ENCODE measurements at places on chromosomes 16 and 17. TPM values are rescaled to one million over a fixed set of nuclear protein-coding genes. Genes with fewer than 3 reads are reported as not detected.

DNA sequence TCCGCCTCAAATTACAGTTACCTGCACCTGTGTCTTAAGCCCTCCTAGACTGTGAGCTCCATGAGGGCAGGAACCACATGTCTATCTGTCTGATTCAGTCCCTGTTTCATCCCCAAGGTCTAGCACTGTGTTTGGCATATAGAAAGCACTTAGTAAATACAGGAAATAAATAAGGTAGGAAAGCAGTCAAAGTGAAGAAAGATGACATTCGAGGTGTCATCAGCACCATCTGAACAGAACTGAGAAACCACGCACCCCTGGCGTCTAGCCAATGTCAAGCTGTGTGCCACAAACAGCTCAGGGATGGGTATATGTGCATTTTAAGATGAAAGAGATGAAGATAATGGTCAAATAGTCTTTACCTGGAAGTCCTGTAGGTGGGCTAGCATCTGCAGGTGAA lies 79.6 kb upstream of the ATP2A3 start:
- no peak for DNase-seq

DNA sequence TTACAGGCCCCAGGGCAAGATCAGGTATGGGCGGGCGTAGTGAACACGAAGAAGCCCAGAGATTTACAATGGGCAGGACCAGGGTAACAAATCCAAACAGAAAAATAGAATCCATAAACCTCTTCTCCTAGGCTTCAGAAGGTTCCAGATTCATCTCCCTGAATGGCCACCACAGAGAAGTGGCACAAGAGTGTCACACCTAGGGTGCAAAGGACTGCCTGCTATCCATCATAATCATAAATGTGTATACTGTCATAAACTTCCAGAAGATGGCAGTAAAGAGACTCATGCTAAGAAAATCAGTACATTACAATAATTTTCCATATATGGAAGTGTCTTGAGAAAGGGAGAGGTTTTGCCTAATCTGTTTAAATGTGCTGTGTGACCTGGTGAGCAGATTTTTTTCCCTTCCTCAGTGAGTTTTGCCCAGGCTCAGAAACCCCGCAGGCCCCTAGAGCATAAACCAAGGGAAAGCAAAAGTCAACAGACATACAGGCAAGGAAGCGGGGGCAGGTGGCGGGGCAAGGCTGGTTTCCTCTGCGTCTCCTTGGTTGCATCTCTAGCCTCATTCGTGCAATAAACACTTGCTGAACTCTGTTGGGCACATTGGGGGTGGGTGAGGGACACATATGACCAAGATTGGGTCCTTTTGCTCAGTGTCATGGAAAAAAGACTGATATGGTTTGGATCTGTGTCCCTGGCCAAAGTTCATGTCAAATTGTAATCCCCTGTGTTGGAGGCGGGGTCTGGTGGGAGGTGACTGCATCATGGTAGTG lies 92.0 kb upstream of the CDH5 start:
- peak; percentile 58 for DNase-seq

The GHDC gene
- 24.7 TPM for total RNA-seq

The SEPTIN1 gene
- total RNA-seq: not detected

DNA sequence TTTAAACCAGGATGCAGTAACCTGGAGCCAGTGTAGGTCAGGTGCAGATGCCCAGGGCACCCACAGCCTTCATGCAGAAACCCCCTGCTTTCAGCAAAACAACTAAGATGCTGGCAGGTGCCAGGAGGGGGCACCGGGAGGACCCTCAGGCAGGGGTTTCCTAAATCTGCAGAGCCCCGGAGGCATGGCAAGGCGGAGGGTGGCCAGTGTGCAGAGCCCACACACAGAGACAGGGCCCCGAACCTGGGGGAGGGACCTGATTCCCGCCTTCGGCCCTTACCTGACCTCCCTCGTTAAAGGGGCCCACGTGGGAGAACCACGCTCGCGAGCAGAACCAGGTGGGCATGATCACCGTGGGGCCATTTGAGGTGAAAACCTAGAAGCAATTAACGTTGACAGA lies 114.0 kb upstream of the METRNL start:
- no peak for DNase-seq

GRCh38 chr16:24834459-24835335 lies 11.1 kb upstream of the SLC5A11 start:
- peak; percentile 63 for DNase-seq

DNA sequence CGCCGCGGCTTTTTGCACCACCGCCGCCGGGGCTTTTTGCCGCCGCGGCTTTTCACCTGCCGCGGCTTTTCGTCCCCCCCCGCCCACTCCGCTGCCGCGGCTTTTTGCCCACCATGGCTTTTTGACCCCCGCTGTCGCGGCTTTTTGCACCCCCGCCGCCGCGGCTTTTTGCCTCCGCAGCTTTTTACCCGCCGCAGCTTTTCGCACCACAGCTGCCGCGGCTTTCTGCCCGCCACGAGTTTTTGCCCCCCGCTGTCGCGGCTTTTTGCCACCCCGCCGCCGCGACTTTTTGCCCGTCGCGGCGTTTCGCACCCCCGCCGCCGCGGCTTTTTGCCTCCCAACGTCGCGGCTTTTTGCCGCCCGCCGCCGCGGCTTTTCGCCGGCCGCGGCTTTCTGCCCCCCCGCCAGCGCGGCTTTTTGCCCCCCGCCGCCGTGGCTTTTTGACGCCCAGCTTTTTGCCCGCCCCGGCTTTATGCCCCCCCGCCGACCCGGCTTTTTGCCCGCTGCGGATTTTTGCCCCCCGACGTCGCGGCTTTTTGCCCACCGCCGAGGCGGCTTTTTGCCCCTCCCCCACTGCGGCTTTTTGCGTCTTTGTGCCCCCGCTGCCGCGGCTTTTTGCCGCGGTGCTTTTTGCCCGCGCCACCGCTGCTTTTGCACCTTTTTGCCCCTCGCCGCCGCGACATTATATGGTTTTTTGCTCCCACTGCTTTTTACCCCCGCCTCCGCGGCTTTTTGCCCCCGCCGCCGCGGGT lies 1343.6 kb downstream of the TP53TG3F start:
- no peak for DNase-seq

The KRT33B gene
- total RNA-seq: not detected

DNA sequence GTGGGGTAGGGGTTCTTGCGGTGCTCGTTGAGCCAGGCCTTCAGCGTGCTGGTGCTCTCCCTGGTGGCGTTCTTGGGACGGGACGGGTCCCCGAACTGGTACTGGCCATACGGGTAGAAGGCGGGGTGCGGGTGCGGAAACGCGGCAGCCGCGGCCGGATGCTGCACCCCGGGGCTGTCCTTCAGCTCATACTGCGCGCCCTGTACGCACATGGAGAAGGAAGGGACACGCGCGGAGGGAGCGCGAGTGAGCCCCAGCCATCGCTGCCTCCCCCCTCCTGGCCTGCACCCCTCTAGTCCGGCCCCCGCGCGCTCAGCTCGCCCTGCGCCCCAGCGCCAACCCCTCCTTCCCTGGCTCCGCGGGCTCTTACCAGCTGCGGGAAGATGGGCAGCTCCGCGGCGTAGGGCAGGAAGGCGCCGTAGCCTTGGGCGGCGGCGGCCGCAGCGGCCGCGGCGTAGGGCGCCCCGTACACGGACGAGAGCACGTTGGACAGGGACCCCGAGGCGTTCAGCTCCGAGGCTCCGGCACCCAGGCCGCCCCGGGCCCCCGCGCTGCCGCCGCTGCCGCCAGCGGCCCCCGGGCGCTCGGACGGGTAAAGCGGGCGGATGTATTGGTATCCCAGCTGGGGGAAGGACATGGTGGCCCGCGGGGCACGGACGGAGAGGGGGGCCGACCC lies 1.0 kb downstream of the IRX3 start:
- no peak for DNase-seq

DNA sequence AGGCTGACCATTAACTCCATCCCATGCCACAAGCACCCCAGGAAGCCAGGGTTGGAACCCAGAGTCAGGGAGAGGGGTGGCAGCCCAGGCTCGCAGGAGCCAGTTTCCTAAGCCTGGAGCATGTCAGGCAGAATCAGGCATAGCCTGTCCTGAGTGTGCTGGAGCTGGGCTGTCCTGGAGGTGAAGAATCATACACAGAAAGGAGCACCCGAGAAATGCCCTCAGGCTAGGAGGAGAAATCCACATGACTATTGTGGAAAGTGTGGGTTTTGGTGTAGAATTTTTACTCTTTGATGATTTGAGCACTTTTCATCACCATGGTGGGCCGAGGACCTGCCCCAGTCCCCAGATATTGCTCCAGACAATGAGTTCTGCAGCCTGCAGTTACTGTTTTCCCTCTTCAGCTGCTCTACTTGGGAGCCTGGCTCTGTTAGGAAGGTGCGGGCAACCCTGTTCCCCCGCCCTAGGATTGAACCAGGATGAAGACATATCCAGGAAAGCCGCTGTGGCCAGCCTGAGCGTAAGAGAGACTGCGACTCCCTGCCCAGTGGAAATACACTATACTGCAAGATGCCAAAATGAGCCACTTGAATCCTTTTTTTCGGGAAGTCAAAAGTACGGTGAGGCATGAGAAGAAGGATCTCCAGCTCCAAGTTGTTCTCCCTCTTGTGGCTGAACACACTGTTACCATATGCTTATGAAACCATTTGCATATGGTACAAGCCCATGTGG lies 29.0 kb upstream of the HEATR6 start:
- DNase-seq: peak; percentile 78

The PRAC2 gene
- 0.71 TPM for total RNA-seq

DNA sequence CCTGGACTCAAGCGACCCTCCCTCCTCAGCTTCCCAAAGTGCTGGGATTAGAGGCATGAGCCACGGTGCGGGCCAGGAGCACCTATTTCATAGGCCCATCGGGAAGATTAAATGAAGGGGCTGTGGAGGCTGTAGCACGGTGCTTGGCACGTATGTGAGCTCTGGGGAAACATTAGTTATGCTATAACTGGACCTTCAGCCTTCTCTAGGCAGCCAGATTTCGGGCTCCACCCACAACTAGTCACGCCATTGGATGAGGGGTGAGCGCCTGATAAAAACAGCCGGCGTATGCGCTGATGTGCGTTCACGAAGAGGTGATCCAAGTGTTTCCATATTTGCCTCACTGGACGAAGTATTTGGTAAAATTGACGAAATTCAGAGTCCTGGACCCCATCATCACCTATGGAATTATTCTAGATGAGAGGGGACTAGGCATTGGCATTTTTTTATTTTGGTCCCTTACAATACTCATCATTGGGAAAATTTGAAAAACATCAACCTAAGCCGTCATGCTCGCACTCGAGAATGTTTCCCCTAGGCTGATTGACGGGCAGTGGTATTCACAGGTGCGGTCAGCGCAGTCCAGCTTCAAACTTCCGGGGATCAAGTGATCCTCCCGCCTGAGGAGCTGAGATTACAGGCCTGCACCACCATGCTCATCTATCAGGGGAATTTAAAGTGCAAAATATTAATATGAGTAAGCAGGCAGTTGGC lies 1.8 kb upstream of the ANKRD11 start:
- no peak for DNase-seq

The CCDC182 gene
- total RNA-seq: not detected

DNA sequence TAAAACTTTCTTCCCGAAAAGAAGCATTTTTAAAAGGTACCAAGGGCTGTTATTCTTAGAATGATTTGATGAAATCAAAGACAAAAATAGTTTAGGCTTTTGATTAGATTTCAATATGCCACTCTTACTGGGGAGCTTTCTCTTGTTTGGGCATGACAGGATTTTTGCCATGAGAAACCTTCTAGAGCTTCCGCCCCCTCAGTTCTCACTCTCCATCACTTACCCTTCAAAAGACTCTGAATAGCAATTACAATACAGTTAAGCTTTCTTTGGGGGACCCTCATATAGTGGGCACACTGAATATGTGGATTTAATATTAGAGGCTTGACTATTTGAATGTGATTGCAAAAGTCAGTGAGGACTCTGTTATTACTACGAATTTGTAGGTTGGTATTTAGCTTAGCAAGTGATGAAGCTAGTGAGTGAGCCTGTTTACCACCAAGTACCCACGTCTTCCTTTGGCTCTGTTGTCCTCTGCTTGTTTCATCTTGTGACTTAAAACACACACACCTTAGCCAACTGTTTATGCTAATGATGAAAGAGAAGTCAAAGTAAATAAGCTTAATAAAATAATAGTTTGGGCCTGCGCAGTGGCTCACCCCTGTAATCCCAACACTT lies 158.7 kb upstream of the TBX2 start:
- DNase-seq: no peak

GRCh38 chr17:81508639-81509206 lies 3.9 kb downstream of the ACTG1 start:
- DNase-seq: peak; percentile 56

The CDH3 gene
- not detected for total RNA-seq

The SLC35G6 gene
- total RNA-seq: not detected

GRCh38 chr17:68231541-68231940 lies 16.3 kb upstream of the AMZ2 start:
- DNase-seq: no peak

DNA sequence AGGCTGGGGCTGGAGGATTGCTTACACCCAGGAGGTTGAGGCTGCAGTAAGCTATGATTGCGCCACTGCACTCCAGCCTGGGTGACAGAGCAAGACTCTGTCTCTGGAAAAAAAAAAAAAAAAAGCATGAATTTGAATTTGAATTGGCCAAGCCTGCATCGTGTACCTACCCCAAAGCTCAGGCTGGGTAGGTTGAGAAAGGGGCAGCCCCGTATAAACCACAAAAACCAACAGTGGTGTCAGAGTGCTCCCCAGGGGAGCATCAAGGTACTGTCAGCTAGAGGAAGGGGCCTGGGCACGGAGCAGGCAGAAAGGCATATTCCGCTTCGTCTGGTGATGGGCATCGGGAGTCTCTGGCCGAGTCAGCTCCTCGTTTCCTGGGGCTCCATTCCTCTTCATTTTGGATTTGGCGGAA lies 40.9 kb downstream of the RAP1GAP2 start:
- DNase-seq: no peak

DNA sequence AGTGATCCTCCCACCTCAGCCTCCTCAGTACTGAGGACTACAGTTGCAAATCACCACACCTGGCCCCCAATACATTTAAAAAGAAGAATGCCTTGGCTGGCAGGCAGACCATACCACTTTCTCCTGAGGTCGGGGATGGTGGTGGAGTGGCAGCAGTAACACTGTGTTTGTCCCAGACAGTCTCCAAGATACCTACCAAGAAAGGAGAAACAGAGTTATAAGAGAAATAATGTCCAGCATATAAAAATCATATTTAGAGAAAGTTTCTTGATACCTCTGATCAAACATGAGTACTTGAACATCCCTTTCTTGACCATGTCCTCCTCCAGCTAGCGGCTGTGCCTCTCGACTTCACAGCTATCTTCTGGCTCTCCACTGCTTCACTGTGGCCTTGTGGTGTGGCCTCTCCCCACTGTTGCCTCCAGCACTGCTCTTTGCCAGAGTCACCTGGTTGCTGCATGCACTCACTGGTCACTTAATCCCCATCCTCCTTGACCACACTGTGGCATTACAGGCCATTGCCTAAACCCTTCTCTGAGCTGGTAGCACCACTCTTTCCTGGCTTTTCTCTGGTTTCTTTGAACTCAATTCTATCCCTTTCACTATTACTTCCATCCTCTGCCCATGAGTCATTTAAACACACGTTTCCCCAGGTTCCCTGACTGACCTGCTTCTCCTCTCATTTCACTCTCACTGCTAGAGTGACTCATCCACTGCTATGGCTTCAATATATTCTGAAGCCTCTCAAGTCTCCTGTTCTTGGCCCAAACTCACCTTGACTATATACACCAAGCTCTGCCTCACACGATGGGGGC lies 45.2 kb downstream of the XPO6 start:
- no peak for DNase-seq

DNA sequence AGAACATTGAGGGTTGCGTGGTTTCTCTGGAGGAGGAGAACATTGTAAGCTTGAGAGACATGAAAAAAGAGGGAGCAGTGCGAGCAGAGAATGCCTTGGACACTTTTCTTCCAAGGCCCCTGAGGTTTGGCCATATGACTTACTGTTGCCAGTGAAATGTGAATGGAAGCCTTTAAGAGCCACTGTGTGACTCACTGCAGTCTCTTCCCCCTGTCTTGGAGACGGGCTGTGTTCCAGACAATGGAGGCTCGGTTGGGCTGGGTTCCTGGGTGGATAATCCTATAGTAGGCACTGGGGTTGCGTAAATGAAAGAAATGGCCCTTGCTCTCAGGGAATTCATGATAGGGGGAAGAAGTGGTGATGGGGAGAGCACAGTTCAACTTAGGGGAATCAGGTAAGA lies 75.5 kb downstream of the SHISA9 start:
- DNase-seq: peak; percentile 91
